ENCODE measurements at places on chromosomes 6 and 20.

GRCh38 chr20:32737371-32738223, 5.7 kb downstream of the COMMD7 start:
- no peak for DNase-seq

DNA sequence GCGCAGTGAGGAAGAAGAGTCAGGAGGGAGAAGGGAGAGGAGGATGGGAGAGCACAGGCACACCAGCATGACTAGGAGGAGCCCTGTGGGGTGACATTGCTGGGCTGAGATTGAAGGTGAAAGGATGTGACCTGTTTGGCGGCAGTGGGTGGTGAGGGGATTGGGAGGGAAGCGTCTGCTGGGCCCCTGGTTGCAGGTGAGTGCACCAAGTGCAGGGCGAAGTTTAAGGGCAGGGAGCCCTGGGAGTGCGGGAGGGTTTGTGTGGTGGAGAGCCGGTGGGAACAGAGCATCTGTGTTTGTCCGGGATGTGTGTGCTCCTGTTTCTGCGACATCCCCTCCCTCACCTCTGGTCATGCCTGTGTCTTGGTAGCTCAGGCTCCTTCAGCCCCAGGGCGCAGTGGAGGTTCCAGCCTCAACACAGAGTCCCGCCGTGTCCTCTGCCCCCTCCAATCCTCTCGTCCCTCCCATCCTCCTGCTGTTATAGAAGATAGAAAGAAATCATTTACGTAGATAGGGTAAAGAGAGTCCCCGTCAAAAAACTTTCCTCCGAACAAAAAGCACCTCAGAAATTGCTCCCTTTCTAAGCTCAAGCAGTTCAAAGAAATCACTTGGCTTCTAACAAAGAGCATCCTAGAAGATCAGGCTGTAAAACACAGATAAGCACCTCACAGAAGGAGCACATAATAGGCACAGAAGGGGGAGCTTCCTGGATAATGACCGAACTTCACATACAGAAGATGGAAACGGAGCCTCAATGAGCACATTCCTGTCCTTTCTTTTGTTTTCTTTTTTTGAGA, 25.0 kb downstream of the ULBP1 start:
- no peak for DNase-seq

- DNase-seq: no peak
Observed at GRCh38 chr6:135179920-135180541, 1.1 kb upstream of the MYB start.

GRCh38 chr6:7723041-7723447, 2.9 kb upstream of the BMP6 start:
- no peak for DNase-seq

DNA sequence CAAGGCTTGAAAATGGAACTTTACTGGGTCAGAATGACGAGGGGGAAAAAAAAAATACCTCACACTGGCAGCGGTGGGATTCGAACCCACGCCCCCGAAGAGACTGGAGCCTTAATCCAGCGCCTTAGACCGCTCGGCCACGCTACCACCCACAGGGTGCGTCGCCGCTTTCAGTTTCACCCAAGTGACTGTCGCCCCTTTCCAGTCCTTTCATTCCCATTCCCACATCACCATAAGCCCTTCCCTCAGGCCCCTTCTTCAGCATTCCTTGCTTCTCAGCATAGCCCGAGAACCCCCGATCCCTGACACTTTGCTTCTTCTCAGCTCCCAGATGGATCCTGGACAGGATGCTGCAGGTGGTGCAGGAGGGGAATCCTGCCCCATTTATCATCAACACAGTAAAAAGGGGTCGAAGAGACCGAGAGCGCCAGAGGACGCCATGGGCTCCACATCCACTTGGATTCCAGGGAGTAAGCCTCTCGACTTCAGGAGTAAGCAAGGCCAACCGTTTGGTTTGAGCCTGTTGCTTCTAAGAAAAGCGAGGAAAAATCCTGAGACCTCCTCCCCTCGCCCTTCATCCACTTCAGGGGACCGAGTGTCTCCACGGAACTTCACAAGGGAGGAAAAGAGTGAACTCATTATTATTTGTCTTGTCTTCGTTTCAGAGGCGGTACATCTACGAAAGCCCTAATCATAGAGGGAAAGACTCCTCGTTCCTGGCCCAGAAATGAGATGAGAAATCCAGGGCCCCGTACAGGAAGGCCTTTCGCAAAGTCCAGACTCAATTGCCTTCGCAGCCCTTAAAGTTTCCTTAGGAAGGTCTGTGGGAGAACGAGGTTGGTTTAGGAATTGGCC, 20.0 kb upstream of the TRIM27 start:
- peak; percentile 59 for DNase-seq

DNA sequence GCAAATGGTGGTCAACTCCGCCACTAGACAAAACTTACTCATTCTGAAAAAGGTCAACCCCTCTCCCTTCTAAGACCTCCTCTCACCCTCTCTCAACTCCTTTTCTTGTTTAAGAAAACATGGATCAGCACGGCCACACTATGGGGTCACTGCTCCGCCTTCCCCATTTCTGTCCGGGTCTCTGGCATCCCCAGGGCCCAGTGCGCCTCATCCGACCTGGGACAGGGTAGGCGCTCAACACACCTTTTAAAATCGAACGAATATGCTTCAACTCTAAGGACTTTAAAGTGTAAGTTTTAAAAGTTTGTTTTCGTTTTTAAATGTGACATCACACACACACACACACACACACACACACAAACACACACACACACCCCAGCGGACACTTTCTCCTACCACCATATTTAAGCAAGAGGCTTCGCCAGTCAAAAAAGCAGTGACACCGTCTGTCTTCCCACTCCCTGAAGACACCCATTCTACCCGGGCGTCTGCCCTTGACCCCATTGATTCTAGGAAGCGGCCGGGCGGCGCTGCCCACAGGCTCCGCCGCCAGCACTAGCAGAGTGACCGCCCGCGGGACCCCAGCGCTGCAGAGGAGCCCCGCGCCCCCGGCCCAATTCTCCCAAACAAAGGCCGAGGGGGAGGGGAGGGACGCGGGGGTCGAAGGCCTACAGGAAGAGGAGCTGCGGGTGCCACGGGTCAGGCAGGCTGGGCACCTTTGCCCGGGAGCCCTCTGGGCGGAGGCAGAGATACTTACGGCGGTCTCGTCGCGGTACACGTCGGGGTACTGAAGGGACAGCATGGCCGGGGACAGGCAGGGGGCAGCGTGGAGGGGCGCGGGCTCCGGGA, 568 bp downstream of the PREP start:
- DNase-seq: peak; percentile 31

GRCh38 chr20:41392871-41393704, 26.5 kb upstream of the EMILIN3 start:
- peak; percentile 42 for DNase-seq

- DNase-seq: no peak
Observed at GRCh38 chr6:36890112-36890663, 4.4 kb downstream of the C6orf89 start.

DNA sequence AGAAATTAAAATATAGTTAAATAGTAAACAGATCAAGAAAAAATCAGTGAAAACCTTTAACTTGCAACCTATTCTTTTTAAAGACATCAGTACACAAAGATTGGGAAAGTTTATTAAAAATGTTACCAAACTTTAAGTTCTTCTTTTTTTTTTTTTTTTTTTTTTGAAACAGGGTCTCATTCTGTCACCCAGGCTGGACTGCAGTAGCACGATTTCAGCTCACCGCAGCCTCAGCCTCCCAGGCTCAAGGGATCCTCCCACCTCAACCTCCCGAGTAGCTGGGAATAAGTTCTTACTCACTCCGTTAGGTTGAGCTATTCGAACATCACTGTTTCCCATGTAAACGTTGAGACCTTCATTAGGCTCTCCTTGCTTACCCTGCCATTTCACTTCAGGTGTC, 5.6 kb downstream of the MAP3K5 start:
- DNase-seq: no peak

GRCh38 chr6:93474733-93475179, 55.4 kb upstream of the EPHA7 start:
- no peak for DNase-seq

- no peak for DNase-seq
Observed at GRCh38 chr20:61558726-61559125, 306.7 kb downstream of the CDH4 start.

DNA sequence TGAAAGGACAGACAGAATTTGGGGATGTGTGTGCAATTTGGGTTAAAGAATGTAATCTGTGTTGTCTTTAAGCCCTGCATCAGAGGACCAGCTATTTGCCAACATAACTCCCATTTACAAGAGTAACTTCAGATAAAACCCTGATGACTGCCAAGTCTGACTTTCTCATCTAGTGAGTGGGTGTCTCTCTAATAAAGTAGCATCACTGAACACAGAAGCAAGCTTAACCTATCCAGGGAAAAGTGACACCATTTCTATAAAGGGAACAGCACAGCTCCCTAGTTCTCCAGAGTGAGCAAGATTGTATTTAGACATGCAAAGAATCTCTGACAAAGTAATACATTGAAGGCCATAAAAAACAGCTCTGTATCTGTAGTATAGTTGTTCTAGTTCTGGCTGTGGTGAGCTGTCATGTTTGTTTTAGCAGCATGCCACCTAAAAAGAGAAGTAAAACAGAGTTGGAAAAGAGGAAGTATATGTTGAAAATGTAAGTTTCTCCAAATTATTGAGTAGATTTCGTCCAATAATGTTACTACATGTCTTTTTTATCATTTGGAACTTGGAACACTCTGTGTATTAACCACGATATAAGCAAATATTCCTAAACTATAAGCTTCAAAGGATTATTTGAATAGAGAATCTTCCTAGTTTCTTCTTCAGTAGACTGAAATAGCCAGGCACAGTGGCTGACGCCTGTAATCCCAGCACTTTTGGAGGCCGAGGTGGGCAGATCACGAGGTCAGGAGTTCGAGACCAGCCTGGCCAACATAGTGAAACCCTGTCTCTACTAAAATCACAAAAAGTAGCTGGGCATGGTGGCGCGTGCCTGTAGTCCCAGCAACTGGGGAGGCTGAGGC, 8.8 kb upstream of the PIM1 start:
- no peak for DNase-seq

- DNase-seq: no peak
Observed at GRCh38 chr6:106102034-106102433, 15.9 kb downstream of the PRDM1 start.

GRCh38 chr20:11702721-11703518, 214.8 kb upstream of the BTBD3 start:
- no peak for DNase-seq

GRCh38 chr20:41005361-41005729, 23.3 kb upstream of the TOP1 start:
- no peak for DNase-seq

GRCh38 chr20:62707921-62708521, 615 bp upstream of the NTSR1 start:
- no peak for DNase-seq

DNA sequence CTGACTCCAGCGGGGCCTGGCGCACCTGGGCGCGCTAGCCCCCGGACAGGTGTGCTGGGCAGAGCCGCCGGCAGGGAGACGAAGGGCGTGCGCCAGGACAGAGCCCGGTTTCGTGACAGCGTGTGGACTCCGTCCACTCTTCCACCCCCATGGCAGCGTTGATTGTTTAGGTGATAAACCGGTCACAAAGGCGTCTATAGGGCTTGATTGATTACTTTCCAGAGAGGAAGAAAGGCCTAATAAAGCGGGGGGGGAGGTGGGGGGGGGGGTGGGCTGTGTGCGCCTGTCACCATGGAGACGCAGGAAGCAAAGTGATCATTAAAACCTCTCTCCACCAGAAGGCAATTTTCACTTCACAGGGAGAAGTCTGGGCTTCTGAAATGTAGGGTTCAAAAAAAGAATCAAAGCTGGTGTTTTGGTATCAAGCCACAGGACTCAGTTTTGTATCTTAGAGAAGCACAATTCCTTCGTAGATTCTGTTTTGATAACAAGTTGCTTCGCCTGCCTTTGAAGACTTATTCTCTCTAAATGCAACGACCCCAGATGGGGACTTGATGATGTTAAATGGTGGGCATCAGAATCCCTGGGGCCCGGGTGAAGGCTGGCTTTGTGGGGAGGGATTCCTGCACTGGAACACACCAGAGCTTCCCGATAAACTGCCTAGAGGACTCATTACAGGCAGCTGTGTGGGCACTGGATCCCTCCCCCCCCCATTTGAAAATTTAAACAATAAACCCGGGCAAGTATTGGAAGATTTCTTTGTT, 1.4 kb downstream of the PHACTR3 start:
- DNase-seq: no peak

- no peak for DNase-seq
Observed at GRCh38 chr20:6502219-6502618, 265.3 kb upstream of the BMP2 start.

- DNase-seq: no peak
Observed at GRCh38 chr20:14491436-14491835, 154.0 kb upstream of the FLRT3 start.

DNA sequence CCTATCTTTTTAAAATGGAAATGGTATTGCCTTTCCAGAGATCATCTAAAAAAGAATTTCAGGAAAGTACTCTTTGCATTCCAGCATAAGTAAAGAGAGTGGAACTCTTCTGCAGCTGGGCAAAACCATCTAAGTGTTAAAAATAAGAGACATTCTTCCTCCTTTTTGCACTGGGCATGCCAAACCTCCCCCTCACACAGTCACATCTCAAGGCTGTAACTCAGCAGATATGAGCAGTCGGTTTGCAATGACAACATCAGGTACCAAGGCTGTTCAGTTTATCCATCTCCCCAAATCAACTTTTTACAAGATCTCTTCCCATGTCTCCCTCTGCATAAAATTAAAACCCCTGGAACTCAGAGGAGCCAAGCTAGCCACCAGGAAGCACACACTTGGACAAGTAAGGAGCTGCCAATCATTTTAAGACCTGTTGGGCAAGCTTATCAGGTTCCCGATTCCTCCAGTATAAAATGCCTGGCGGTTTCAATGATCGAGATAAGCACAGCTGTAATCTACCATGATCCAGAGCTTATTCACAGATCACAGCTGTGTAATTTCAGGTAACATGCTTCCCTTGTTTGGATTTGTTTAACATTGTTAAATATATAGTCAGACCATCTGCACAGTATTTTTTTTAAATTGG, 23.2 kb downstream of the ID4 start:
- DNase-seq: no peak

DNA sequence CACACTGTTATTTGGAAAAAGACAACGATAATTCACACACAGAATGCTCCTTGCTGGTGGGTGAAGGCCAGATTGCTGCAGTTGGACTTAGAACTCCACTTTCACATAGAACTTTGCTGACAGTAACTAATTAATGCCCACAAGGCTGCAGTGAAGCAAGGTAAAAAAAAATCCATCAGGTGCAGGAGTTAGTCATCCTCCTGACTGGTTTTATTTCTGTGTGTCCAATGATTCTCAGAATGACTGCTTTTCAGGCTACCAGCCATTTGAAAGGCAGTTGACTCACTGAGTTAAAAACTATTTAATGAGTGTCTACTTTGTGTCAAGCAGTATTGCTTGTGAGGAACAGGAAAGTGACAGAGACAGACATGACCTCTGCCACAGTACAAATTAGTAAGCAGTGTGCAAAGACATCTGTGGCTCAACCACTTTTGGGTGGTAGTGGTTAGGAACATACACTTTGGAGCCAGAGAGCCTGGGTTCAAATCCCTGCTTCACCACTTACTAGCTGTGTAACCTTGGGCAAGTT, 41.9 kb downstream of the ELOVL5 start:
- no peak for DNase-seq

DNA sequence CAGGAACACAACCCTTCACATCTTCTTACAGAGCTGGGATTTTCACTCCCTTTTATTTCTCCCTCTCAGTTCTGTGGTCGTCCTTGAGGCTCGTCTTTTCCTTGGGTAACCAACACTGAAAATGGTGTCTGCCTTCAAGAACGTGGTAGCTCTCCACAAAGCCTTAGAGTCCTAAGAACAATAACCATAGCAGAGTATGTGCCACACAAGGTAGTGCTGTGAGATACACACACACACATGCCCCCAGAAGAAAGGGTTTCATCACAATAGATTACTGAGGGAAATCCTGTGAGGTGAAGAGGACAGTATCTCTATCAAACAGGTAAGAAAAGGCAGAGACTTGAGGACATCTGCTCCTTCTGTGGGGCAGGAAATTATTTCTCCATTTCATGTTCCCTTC, 104.8 kb upstream of the HDAC2 start:
- DNase-seq: no peak
